ENCODE measurements at places on chromosomes 11 and 22.

DNA sequence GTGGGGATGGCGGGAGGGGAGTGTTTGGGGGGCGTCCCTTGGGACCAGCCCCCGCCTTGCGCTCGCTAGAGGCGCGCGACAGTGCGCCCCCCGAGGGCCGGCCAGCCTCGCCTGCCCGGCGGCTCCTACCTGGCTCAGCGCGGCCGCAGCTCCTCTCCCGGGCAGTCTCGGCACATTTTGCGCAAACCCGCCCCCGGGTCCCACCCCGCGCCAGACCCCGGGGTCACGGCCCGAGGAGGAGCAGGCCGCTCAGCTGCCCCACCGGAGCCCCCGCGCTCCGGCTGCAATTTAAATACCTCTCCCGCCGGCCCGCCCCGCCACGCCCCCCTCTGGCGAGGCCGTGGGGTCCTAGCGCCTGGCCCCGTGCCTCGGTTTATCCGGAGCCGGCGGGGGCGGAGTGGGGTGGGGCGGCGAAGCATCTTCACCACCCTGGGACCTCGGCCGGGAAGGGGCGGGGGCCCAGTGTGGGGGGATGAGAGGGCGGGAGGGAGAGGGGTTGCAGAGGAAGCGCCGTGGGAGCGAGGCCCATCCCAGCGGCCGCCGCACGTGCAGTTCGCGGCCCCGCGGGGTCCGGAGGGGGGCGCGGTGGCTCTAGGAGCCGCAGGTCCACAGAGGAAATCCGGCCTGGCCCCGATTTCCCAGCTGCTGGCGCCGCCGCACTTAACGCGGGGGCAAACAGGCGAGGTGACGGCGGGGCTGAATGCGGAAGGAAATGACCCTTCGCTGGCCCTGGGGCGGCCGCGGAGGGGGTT is at the start of gene LRRC32:
Gene LRRC32, minus strand, starts transcription at position 263 of the 752 bp plus-strand sequence. CDS start 4,793 bp downstream, outside the sequence.
- H3K36me3 ChIP-seq: no peaks in the 10 kb centered on the region
- H3K4me1 ChIP-seq: peaks cover 8% of the 10 kb centered on the region
- H3K4me3 ChIP-seq: peak within 1 kb of the TSS; percentile 76

DNA sequence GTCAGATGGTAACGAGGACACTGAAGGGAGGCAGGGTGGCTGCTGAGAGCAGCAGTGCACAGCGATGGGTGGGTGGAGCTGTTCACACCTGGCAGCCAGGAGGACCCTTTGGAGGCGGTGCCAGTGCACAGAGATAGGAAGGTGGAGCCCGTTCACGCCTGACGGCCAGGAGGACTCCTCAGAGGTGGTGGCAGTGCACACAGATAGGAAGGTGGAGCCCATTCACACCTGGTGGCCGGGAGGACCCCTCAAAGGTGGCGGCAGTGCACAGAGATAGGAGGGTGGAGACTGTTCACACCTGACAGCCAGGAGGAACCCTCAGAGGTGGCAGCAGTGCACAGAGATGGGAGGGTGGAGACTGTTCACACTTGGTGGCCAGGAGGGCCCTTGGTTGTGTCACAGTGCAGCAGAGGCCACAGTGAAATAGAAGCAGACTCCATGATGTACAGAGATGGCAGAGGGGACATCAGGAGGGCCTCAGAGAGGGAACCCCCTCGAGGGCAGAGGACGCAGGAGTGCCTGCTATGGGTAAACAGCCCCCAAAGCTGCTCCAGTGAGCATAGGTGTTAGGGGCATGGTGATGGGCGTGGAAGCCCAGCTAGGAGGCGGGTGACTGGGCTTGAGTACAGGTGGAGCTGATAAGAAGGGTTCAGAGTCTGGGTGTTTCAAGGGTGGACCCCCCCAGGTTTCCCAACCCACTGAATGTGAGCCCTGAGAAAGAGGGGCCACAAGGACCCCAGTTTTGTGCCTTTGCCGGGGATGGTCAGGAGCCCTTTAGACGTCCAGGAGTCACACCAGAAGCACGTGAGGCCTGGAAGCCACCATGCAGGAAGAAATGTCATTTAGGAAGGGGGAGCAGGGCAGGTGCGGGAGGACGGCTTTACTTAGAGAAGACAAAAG is 566.7 kb downstream of the BRD1 start:
- H3K27me3 ChIP-seq: no peaks in the 10 kb centered on the region
- DNase-seq: no peak
- no peaks in the 10 kb centered on the region for H3K4me1 ChIP-seq
- H3K36me3 ChIP-seq: no peaks in the 10 kb centered on the region

DNA sequence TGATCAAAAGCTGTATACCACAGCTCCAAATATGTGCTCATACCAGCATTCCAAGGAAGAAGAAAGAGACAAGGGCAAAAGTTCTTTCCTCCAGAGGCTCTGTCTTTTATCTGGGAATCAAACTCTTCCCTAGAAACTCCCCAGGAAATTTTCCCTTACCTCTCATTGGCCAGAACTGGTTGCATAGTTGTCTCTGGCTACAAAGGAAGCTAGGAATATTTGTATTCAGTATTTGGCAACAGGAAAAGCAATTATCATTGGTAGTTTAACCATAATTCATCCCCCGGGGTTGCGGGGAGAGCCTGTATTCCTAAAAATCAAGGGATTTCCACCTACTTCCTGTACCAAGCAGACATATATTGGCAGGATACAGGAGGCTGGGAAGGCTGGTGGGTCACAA is 10.5 kb upstream of the ZFTA start:
- no peak for DNase-seq
- H3K4me1 ChIP-seq: no peaks in the 10 kb centered on the region
- no peaks in the 10 kb centered on the region for H3K27me3 ChIP-seq
- H3K27ac ChIP-seq: no peak overlapping the region

DNA sequence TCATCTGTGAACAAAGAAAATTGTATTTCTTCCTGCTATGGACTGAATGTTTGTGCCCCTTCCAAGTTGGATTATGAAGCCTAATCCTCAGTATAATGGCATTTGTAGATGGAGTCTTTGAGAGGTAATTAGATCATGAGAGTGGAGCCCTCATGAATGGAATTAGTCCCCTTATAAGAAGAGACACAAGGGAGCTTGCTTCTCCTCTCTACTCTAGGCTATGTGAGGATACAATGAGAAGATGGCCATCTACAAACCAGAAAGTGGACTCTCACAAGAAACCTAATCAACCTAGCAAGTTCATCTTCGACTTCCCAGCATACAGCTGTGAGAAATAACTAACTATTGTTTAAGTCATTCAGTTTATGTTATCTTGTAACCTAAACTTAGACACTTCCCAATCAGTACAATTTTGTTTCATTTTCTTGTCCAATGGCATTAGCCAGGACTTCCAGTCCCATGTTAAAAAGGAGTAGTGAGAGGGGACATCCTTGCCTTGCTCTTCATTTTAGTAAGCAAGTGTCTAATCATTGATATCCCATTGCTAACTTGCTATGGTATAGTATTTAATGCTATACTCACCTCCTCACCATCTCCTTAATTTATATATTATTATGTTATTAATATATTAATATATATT is 45.7 kb downstream of the PDGFD start:
- H3K27me3 ChIP-seq: no peaks in the 10 kb centered on the region
- H3K4me1 ChIP-seq: peaks cover 6% of the 10 kb centered on the region
- H3K27ac ChIP-seq: no peak overlapping the region
- DNase-seq: no peak
- H3K36me3 ChIP-seq: no peaks in the 10 kb centered on the region

GRCh38 chr22:35795476-35795875 is 77.8 kb downstream of the APOL5 start:
- no peak overlapping the region for H3K27ac ChIP-seq
- no peak for DNase-seq
- no peaks in the 10 kb centered on the region for H3K27me3 ChIP-seq
- H3K4me3 ChIP-seq: no peak overlapping the region
- no peaks in the 10 kb centered on the region for H3K36me3 ChIP-seq
- peaks cover 4% of the 10 kb centered on the region for H3K4me1 ChIP-seq

DNA sequence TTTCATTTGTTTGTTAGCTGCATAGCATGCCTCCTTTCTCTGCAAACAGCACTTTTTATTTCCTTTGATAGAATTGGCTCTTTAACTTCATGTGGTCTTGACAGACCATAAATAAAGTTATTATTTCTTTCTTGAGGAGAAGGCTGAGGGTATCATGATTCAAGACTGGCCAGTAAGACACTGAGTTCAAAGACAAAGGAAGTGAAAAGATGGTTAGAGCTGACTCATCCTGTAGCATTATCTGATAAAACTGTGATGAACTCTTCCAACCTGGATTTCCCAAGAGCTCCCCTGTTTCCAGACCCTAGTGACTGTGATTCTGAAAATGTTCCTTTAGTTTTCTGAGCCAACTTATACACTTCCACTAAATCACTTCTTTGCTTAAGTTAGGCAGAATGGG is 179.3 kb upstream of the FAT3 start:
- H3K4me3 ChIP-seq: no peak overlapping the region
- H3K4me1 ChIP-seq: no peaks in the 10 kb centered on the region
- H3K36me3 ChIP-seq: no peaks in the 10 kb centered on the region
- no peaks in the 10 kb centered on the region for H3K27me3 ChIP-seq
- DNase-seq: no peak

DNA sequence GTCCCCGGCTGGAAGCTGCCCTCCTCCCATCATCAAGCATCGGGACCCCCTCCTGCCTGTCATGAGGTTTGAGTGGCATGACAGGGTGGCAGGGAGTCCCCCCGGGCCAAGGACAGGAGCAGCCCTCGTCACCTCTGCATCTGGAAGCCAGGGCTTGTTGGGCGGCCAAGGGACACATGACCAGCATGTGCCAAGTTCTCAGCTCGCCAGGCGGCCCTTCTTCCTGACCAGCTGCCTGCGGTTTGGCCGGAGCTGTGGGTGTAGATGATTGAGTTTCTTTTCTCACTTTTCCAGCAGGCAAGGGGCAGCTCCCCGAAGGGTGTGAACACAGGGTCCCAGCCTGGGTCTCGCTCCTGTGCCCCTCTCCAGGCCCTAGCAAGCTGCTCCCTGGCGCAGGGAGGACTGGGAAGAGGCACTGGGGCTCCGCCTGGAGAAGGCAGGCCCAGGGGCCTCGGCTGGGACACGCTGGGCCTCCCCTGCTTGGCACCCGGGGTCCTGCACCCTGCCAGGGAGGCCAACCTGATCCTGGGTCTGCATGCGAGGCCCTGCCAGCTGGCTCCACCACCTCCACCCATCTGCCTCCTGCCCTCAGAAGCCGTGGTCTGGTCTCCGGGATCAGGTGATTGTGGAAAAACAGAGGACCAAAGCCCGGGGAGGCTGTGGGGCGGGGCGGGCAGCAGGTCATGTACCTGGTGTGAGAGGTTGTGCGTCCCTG is 13.4 kb downstream of the ARHGAP8 start:
- no peak overlapping the region for H3K4me3 ChIP-seq
- no peak for DNase-seq
- H3K36me3 ChIP-seq: no peaks in the 10 kb centered on the region
- H3K27me3 ChIP-seq: no peaks in the 10 kb centered on the region
- H3K4me1 ChIP-seq: no peaks in the 10 kb centered on the region

DNA sequence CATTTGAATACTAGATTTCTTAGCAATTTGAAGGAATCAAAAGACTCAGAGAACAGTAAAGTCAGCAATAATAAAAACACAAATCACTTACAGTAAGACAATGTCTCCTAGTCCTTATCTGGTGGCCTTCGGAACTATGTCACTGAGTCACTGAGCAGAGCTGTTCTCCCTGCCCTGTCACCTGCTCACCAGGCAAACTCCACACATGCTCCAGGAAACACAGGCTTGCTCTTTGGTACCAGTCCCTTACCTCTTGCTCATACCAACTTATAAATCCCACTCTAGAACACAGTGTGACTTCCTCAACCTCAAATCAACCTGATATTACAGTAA is 81.1 kb upstream of the CHRM4 start:
- H3K27me3 ChIP-seq: no peaks in the 10 kb centered on the region
- no peak overlapping the region for H3K27ac ChIP-seq
- no peak for DNase-seq
- H3K36me3 ChIP-seq: no peaks in the 10 kb centered on the region

DNA sequence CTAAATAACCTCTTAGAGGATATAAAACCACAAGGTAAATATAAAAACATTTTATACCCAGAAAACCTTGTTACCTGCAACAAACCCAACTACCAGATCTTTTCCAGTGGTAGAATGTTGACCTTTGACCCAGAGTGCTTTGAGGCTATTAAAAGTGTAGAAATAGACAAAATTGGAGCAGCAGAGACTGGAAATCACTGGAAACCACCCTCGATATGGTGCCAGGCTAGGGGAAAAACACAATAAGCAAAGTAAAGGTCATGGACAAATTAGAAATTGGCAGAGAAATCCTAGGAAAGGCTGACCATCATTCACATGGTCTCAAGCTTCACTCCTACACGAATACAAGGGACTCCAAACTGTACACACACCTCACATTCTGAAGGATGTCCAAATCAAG is 26.7 kb downstream of the SLC25A17 start:
- no peaks in the 10 kb centered on the region for H3K27me3 ChIP-seq
- H3K4me1 ChIP-seq: no peaks in the 10 kb centered on the region
- H3K4me3 ChIP-seq: no peak overlapping the region
- no peak for DNase-seq
- no peak overlapping the region for H3K27ac ChIP-seq
